ENCODE measurements at places on chromosomes 3 and 15. TPM values are rescaled to one million over a fixed set of nuclear protein-coding genes. Genes with fewer than 3 reads are reported as not detected.

VWA5B2 gene
- not detected for total RNA-seq

NTRK3 gene
- total RNA-seq, result 0.69 TPM

- H3K4me1 ChIP-seq, result peaks cover 59% of the 10 kb centered on the region
- H3K27me3 ChIP-seq, result no peaks in the 10 kb centered on the region
- no peak overlapping the region for H3K4me3 ChIP-seq
- no peaks in the 10 kb centered on the region for H3K36me3 ChIP-seq
- DNase-seq, result peak; percentile 54
Measured at GRCh38 chr3:81744366-81744765, 17.1 kb downstream of the GBE1 start.

DNA sequence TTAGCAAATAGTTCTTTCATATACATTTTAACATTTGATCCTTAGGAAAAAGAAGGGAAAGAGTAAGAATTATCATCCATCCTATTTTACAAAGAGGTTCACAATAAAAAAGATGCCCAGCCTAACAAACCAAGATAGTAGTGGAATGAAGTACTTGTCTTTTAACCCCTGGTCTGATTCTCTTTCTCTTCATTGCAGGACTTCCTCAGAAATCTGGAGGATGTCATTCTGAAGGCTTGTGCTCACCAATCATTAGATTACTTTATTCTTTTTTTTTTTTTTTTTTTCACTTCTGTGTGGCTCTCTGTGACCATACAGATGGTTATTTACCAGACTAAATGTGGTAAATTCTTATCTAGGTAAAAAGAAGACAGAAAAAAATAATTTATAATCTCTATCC lies 7.0 kb downstream of the HDGFL3 start:
- no peaks in the 10 kb centered on the region for H3K27me3 ChIP-seq
- H3K27ac ChIP-seq, result no peak overlapping the region
- H3K4me1 ChIP-seq, result peaks cover 4% of the 10 kb centered on the region
- H3K4me3 ChIP-seq, result no peak overlapping the region
- DNase-seq, result no peak

DNA sequence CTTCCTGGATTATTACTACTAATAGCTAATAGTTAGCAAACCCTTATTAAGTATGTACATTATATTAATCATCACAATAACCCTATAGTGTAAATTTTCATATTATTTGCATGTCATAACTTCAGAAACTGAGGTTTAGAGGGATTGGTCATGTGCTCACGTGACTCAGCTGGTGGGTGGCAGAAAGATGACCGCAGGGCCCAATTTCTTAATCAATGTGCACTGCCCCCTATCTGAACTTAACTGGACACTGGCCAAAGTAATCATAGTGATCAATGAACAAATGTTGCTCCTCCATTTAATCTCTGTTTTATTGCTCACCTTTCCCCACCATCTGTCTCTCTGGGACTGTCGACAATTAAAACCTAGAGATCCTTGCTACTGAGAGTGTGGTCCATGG lies 52.2 kb downstream of the PLD1 start:
- H3K36me3 ChIP-seq, result no peaks in the 10 kb centered on the region
- H3K4me1 ChIP-seq, result no peaks in the 10 kb centered on the region
- H3K27ac ChIP-seq, result no peak overlapping the region
- H3K4me3 ChIP-seq, result no peak overlapping the region
- DNase-seq, result no peak
- no peaks in the 10 kb centered on the region for H3K27me3 ChIP-seq

All from gastrocnemius medialis (tissue), 4 donors.